T-helper 2 cell treated with Interferon-gamma antibody and Interleukin-4, amounts not matched to agents 5 μg/mL and 100 μg/mL, for 36 hours (primary cell): ENCODE measurements at places on chromosomes 12 and 14.

DNA sequence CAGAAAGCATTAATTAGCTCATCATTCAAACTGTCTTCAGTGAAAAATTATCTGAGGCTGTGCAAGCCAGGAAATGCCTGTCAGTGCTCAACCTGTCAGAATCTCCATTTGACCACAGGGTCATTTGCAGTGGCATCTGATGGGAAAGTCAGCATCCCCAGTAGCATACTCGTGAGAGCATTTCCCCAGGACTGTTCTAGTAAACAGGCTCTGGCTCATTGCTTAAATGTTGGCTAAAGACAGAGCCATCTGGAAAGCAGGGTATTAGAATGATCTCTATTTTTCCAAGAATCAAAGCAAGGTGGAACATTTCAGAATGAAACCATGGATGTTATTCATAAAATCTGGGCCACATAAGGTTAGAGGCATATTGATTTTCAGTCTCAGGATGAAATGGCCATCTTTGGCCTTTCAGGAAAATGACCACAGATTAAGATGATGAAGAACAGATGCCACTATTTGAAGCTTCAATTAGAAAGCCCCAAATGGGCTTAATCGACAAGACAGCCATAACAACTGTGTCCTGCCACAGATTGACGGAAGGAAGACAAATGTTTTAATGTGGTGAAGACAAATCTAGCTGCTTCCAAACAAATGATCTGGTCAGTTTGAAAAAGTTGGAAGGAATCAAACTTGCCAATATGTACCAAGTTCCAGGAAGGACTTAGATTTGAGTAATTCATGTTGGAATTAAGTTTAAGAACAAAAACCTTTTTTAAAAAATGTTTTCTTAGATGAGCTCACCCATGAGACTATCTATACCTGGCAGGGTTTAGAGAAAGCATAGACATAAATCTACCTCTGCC lies 94.0 kb upstream of the FAR2 start:
- no peak for DNase-seq

GRCh38 chr12:128928361-128928760 lies 75.1 kb downstream of the GLT1D1 start:
- DNase-seq, result no peak

DNA sequence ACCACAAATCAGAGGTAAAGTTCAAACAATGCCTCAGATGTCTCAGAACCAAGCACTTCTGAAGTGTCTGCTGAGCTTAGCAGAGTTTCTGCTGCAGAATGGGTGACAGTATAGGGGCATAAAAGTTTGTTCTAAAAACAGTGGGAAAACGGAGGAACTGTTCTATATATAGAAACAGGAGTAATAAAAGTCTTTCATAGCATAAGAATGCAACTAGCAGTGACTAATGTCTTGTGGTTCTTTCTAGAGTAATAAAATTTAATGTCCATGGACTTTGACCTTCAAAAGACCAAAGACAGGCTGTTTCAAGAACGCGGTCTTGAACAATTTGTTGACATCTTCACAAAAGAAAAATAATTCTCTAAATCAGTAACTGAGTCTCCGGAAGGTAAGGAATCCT lies 107.5 kb upstream of the FAR2 start:
- no peak for DNase-seq

- peak; percentile 13 for DNase-seq
Observed at GRCh38 chr14:95255487-95255886, 64.2 kb downstream of the CLMN start.

- peak; percentile 22 for DNase-seq
Observed at GRCh38 chr14:100440207-100440631, 117.1 kb downstream of the SLC25A47 start.

- peak; percentile 8 for DNase-seq
Observed at GRCh38 chr12:30694412-30695198, 1.1 kb downstream of the IPO8 start.

GRCh38 chr12:68970951-68971350 lies 38.0 kb upstream of the CPM start:
- DNase-seq, result no peak

DNA sequence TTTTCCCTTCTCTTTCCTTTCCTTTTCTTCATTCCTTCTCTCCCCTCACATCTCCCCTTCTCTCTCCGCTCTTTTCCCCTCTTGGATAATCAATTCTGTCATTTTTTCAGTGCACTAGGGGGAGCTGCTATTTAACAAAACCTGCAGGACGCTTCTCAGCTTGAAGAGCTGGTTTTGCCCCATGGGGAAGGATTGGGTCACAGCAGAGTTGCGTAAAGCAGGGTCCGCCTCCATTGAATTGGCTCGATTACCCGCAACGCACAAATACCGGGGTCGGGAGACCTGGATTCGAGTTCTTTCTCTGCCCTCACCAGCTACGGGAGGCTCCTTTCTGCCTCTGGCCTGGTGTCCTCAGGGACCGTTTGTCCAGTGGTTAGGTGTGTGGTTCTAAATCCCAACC lies 42.1 kb upstream of the CHGA start:
- DNase-seq, result no peak

DNA sequence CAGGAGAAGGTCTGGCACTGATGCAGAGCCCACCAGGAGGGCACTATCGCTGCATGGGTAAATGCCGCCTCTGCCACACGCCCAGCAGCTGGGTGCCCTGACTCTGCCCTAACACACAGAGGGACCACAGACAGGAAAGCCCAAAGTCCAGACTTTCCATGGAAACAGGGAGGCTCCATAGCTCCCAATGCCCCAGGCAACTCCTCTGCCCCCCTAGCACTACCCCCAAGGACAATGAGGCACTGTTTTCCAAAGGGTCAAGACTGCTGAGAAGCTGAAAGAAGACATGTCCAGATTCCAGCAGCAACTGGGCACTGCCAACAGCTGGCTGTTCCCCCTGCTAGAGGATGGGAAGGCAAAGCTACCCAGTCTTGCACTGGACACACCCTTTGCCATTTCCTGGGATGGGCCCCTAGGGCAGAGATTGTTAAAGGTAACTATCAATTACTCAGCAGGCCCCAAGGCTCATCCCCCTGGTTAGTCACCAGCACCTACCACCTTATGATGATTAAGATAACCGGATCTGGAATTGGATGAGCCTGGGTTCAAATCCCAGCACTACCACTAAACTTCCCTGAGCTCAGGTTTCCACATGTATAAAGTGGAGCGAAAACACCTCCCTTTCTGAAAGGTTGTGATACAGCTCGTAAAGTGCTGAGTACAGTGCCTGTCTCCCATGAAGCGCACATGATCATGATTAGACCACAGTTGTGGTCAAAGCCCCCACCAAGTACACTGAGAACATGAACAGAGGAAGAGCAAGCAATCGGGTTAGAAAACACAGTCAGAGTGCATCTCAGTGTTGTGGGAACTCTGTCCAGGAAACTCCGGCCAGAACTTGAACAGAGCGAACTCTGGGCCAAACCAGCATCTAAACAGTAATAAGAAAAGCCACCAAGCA lies 3.3 kb downstream of the PXN start:
- no peak for DNase-seq

- peak; percentile 60 for DNase-seq
Observed at GRCh38 chr14:105019861-105020814, 745 bp downstream of the CDCA4 start.
